ENCODE measurements at places on chromosomes 1 and 21. TPM values are rescaled to one million over a fixed set of nuclear protein-coding genes. Genes with fewer than 3 reads are reported as not detected.

LAMTOR2 gene
- total RNA-seq = 48.4 TPM

C1orf53 gene
- total RNA-seq = 3.2 TPM

FHAD1 gene
- total RNA-seq = not detected

PTPRU gene
- total RNA-seq = 84.0 TPM

AGO1 gene
- 5.3 TPM for total RNA-seq

Measured in tracheal epithelial cell (primary cell).